ENCODE measurements at places on chromosomes 4 and X.

DNA sequence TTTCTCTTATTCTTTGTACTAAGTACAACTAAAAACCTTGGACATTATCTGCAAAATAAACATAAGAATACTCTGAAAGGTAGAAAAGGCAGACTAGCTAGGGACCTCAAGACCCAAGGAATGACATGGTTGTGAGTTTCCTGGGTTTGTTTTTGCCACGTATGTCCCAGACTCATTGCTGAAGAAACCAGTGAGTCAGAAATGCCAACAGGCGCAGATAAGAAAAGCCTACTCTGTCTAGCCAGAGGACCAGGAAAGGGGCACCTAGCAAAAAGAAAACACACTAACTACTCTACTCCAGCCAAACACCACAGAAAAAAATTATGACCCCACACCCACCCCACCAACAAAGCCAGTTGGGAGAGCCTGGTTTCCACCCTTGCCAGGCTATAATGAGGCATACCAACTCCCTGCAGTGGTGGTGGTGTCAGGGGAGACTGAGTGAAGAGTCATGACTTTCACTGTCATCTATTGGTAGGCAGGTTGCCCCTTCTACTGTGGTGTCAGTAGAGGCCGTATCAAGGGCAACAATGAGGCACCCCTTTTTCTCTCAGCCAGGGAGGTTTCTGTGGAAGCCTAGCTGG lies 10.9 kb downstream of the MTMR1 start:
- no peak for DNase-seq

- DNase-seq = peak; percentile 69
Observed at GRCh38 chr4:153084980-153085630, 119.1 kb upstream of the TRIM2 start.

GRCh38 chr4:161061046-161061445 lies 1102.8 kb downstream of the FSTL5 start:
- no peak for DNase-seq

DNA sequence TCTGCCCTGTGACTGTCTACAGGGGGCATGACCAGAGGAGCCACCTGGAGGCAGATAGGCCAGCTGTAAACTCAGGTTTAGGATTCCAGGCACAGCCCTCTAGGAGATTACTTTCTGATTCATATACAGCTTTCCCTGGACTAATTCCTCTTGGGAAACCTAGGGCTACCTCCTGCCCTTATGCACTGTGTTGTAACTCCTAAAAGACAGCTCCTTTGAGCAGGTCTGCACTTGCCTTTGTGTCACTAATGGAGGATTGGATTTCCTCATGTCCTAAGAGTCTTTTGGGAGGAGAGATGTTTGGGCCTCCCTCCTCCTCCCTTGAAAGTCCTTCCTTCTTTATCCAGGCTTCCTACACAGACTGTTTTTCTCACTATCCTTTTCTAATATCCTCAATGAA lies 202.0 kb downstream of the PCDH19 start:
- no peak for DNase-seq

DNA sequence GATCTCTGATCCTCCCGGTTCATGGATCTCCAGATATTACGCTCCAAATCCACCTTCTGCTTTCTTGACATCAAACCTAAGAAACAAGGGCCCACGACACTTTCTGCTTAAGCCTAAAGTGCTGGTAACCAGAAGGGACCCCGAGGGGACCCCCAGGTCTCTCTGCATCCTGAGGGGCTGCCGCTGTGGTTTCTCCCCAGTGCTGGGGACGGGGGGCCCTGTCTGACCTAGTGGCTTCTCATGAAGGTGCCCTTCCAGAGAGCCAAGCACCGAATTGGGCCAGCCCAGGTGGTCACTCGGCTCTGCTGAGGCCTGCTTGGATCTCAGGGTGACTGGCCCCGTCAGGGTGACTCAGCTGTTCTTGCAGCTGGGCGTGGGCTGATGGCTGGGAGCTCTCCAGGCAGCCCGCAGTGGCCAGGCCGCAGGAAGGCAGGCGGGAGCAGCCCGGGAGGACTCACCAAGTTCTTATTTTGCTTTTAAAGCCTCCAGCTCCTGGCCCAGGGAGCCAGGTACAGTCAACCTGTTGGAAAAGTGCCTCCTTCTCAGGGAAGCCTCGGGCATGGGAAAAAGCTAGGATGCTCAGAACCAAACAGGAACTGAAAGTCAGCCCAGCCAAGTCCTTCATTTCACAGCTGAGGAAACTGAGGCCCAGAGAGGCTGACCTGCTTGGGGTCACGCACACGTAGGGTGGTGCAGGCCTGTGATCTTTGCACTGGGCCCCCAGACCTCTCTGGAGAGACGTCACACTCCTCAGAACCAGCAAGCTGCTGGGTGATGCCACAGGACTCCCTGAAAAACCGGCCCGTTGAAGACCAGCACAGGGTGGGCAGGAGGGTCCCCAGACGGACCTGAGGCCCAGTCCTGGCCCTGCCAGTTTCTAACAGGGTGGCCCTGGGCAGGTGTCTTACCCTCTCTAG lies 16.7 kb downstream of the BLOC1S4 start:
- DNase-seq = no peak

GRCh38 chr4:165927815-165928214 lies 54.8 kb downstream of the TLL1 start:
- no peak for DNase-seq

DNA sequence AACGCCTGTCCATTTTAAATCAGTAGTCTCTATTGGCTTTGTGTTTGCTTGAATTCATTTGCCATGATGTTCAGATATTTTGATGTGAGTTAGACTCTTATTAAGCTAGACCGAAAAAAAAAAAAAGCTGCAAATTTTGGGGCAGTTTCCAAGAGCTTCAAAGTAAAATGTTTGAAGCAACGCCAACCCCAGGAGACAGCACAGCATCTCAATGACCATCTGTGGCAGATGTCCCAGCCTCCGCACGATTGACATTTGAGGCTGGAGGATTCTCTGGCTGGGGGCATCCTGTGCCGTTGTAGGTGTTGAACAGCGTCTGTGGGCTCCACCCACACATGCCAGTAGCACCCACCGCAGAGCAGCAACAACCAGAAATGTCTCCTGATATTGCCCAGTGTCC lies 17.1 kb upstream of the ARSF start:
- DNase-seq = no peak

GRCh38 chr4:90127706-90128345 lies 632 bp downstream of the CCSER1 start:
- DNase-seq = no peak

DNA sequence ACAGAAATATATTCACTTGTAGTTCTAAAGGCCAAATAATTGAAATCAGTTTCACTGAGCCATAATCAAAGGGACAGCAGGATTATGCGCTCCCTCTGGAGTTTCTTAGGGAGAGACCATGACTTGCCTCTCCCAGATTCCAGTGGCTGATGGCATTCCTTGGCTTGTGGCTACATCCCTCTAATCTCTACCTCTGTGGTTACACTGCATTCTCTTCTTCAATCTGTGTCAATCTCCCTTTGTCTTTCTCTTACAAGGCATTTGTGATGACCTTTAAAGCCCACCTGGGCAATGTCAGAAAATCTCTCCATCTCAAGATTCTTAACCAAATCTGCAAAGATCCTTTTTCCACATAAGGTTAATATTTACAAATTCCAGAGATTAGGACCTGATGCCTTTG lies 260.2 kb downstream of the UNC5C start:
- no peak for DNase-seq

GRCh38 chr4:74950200-74950599 lies 17.3 kb downstream of the PARM1 start:
- DNase-seq = no peak

- DNase-seq = no peak
Observed at GRCh38 chrX:18558799-18559198, 113.1 kb downstream of the RS1 start.

- no peak for DNase-seq
Observed at GRCh38 chr4:140103676-140104075, 50.3 kb downstream of the MAML3 start.

- DNase-seq = peak; percentile 23
Observed at GRCh38 chrX:119605464-119606279, 552 bp downstream of the NKRF start.

DNA sequence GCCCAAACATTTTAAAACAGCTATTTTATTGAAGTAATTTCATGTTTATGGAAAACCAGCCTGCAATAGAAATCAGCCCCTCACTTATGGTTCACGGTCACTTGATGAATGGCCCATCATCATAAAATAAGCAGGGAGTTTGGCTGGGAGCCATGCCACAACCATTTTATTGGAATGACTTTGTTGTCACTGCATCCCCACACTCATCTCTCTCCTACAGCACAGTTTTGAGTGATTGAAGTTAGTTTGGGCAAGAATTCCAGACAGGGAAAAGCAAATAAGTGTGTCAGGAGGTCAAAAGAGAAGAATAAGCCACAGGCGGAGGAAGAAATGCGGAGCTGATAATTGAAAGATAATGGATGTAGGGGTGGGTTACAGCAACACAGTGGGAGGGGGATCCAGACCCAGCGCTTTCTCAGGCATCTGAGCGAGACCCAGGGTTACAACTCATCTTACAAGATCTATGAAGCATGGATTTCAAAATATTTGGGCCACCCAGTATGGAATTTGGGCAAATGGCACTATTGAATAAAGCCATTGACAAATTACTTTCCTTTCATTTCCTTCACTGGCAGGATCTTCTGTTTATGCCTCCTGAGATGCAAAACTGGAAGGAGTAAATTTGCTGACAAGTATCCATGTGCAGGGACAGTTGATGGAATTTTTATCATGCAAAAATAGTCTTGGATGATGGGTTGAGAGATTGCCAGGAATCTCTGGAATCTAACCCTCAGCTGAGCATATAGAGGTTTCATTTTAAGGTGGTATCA lies 100.8 kb downstream of the SHROOM3 start:
- DNase-seq = no peak

- DNase-seq = no peak
Observed at GRCh38 chr4:71004281-71004851, 10.9 kb downstream of the DCK start.

GRCh38 chrX:130606425-130606824 lies 204.6 kb downstream of the RBMX2 start:
- no peak for DNase-seq

GRCh38 chrX:13338996-13339515 lies 19.2 kb upstream of the ATXN3L start:
- DNase-seq = no peak

GRCh38 chrX:142671036-142671435 lies 354.7 kb upstream of the SPANXN4 start:
- DNase-seq = no peak

DNA sequence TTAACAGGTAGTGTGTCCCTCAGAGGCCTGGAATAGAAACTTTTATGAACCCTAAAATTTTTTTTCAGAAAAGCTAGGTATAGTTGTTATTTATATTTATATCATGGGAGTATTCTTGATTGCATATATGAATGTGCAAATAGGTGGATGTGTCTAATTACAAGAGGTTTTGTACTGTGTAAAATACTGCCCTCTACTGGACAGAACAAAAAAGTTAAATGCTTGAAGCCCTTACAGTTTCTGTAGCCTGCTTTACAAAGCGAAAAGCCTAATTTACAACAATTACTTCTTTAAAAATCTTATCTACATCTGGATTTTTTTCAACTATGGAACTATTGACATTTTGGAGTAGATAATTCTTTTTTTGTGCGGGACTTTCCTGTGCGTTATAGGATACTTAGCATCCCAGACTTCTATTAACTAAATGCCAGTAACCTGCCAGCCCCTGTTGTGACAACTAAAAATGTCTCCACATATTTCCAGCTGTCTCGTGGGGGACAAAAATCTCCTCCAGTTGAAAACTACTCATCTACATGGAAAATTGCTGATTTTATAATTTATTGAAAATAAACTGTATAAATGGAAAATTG lies 35.1 kb downstream of the ENPEP start:
- DNase-seq = no peak

- DNase-seq = no peak
Observed at GRCh38 chr4:138911909-138912703, 103.5 kb upstream of the NOCT start.

GRCh38 chrX:137916090-137916746 lies 350.3 kb downstream of the ZIC3 start:
- no peak for DNase-seq

DNA sequence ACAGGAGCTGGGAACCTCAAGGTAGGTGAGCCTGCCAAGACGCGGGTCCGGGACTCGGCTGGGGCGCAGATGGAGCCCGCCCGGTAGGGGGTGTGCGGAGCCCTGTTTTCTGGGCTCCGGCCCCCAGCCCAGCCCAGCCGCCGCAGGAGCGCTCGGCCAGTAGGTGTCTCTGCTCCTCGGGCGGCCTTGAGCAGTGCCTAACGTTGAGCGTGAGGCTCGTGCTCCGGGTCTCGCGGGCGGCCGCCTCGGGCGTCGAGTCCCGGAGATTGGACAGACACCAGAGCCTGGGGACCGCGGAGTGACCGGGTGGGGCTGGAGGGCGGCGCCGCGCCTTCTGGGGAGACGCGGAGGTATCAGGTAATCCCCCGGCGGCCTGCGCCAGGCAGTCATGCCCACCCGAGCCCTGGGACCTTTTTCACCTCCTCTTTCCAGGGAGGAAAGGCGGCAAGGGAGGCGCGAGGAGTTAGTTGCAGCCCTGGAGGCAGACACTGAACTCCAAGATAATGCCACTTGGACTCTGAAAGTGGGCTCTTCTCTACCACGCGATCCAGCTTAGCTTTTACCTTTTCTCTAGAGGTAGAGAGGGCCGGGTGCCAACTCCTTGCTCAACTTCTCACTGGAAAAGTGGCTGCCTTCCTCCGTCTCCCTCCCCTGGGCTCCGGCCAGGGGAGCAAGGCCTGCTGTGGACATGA lies 14.5 kb upstream of the FGG start:
- no peak for DNase-seq

- no peak for DNase-seq
Observed at GRCh38 chr4:47031011-47031678, at the start of gene GABRB1. Gene GABRB1 (plus strand): TSS chr4:47031567.

- DNase-seq = no peak
Observed at GRCh38 chr4:37689353-37690095, 3.3 kb upstream of the RELL1 start.

GRCh38 chr4:2103843-2104547 lies 44.9 kb downstream of the NAT8L start:
- no peak for DNase-seq

- DNase-seq = no peak
Observed at GRCh38 chr4:184695178-184695896, 38.6 kb downstream of the CENPU start.

- DNase-seq = no peak
Observed at GRCh38 chr4:83216959-83217683, 67.5 kb downstream of the COQ2 start.

GRCh38 chrX:134406356-134407064 lies 53.5 kb upstream of the HPRT1 start:
- no peak for DNase-seq

GRCh38 chrX:104679175-104679574 lies 113.2 kb downstream of the IL1RAPL2 start:
- DNase-seq = no peak

- DNase-seq = no peak
Observed at GRCh38 chr4:535181-535923, 36.3 kb downstream of the PIGG start.

- no peak for DNase-seq
Observed at GRCh38 chr4:123485601-123486000, 89.0 kb downstream of the SPRY1 start.

GRCh38 chrX:21934414-21934813 lies 6.1 kb upstream of the SMS start:
- no peak for DNase-seq

DNA sequence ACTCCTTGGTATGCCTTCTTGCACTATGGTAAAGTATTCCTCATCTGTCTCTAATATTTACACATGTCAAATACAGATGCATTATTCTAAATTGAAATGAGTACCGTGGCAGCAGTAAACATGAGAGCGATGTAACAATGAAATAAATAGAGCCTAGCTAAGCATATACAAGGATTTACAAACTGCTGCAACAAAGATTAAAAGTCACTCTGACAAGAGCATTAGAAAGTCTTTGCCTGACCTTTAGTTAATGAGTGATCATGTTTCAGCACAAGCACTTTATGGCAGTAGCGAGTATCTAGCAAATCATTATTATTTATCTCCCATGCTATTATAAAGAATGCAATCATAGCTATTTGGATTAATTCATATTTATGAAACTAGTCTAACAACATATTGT lies 547.0 kb upstream of the NDST4 start:
- DNase-seq = no peak

Data from stimulated activated CD8-positive, alpha-beta memory T cell treated with anti-CD3 and anti-CD28 coated beads, Interleukin-12 subunit alpha, Interleukin-12 subunit beta, amount 100 ng/mL, for 1 hour (primary cell).